ENCODE measurements at places on chromosomes 12 and 14. TPM values are rescaled to one million over a fixed set of nuclear protein-coding genes. Genes with fewer than 3 reads are reported as not detected.

DNA sequence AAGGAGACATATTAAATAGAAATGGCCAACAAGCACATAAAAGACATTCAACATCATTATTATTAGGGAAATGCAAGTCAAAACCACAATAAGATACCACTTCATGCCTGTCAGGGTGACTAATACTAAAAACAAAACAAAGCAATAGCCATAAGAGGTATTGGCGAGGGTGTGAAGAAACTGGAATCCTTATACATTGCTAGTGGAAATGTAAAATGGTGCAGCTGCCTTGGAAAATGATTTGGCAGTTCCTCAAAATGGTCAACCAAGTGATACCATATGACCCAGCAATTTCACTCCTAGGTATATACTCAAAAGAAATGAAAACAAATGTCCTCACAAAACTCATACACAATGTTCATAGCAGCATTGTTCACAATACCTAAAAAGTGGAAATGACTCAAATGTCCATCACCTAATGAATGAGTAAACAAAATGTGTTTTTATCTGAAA is 27.0 kb downstream of the GPR135 start:
- DNase-seq, result no peak

The SLCO1B3 gene
- total RNA-seq, result not detected

The LRTM2 gene
- total RNA-seq, result not detected

- DNase-seq, result no peak
These were observed 161.0 kb upstream of the RMST start for GRCh38 chr12:97301576-97301975.

DNA sequence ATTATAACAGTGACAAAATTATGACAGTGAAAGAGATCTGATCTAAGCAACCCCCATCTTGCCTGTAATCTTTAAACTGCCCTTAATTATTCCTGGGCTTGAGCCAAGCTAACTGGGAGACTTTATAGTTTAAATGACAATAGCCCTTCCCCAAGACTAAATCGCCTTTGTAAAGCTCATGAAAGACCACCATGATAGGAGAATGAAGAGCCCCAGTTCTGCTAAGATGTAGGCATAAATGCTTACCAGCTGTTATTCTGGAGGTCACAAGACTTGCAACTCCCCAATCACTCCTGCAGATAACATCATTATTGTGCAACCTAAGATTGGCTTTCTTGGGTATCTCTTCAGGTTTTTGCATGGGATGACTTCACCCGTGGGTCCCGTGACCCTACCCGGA is 599.7 kb downstream of the KCNH5 start:
- DNase-seq, result no peak

DNA sequence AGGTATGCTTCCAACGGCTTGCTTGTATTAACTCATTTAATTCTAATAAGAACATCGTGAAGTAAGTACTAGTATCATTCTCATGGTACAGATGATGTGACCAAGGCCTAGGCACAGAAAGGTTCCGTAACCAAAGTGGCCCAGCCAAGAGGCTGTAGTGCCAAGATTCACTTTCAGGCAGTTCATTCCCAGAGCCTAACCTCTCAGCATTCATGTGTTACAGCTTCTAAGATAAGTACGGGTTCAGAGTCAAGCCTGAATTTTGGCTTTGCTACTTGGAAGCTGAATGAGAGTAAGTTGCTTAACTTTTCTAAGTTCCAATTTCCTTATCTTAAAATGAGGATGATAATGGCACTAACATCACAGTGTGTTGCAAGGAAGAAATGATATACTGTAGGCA is 379.9 kb downstream of the AEBP2 start:
- no peak for DNase-seq

GRCh38 chr14:67515386-67516079 is 17.6 kb upstream of the PLEKHH1 start:
- DNase-seq, result no peak

- no peak for DNase-seq
These were observed 3.1 kb upstream of the IGFBP6 start for GRCh38 chr12:53094394-53094787.

The CCDC38 gene
- total RNA-seq, result not detected

GRCh38 chr14:68450391-68451120 is 342.3 kb downstream of the ZFP36L1 start:
- DNase-seq, result no peak

DNA sequence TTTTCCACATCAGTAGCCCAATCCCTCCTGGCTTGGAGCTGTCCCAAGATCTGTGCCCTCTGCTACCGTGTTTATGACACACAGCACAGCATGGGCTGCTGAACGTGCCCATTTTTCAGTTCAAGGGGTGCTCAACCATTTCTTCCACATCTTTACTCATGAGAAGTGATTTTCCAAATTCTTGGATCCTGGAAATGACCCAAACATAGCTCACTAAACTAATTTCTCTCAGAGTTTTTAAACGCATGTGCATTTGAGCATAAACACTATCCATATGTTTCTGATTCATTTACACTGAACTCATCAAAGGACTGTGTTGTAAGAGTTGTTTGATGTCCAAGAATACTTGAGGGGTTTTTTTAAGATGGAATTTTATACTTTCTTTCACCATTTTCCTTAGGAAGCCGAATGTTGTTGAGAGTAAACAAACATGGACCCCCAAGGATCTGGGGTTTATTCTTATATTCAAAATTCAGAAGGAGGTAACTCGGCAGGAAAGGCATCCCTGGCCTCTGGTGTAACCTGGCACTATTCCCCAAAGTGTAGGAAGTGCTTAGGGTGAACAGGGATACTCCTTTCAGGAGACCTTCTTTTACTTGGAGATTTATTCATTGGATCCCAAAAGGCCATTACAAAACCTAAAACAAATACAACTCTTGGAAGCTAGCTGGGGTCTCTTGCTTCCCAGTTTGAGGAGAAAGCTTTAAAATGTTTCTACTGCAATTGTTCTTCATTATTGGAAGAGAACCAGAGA is 215.0 kb downstream of the BMP4 start:
- no peak for DNase-seq

Measured in heart left ventricle (tissue), 16 donors.